ENCODE measurements at places on chromosomes 6 and 20.

- DNase-seq = no peak
Measured at GRCh38 chr20:62120365-62120762, 1.9 kb upstream of the LSM14B start.

GRCh38 chr20:19880256-19881079, 122.4 kb downstream of the RIN2 start:
- no peak for DNase-seq

DNA sequence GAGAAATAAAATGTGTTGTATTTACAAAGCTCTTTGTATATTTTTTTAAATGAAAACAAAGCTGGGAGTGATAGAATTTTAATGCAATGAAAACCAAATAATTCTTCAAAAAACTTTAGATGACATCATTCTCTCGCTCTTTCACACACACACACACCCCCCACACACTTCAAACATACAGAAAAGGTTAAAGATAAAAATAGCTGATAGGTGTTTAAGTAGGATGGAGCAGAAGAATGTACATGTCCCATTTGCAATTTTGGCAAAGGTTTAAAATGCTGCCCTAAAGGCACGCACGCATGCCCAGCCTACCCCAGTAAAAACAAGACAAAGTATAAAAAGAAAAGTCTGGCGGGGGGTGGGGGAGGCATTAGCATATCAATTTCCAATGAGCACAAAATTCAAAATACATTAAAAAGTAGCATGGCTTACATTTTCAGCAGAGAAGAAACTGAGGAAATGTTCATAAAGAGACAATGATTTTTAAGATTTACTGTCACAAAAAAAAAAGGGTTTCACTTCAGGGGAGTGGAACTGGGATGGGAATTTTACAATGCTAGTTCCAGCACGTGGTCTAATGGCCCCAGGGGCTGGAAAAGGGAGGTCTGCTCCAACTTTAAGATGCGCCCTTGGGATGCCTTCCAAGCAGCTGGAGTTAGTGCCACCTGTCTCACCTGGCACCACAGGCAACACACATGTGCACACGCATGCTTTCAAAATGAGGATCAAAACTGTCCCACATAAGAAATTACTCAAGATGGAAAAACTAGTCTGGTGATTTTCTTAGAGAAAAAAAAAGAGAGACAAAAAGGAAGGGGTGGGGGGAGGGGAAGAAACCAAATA, 55.1 kb upstream of the NFATC2 start:
- DNase-seq = no peak

DNA sequence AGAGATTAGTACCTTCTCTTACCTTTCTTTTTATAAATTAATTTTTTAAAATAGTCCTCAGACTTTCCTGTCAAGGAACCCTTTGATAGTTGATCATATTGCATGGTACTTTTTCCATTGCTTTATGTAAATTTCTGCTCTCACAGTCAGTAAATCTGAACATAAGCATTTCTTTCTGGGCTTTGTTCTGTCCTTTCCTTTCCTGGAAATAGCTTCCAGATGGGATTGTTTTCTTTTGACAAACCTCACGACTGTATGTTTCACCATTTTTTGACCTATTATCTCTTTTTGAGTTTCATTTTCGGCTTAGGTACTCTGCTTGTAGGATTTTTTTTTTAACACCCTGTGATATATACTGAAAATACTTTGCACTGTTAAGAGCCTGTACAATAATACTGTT, 32.6 kb downstream of the UTRN start:
- no peak for DNase-seq

- no peak for DNase-seq
Measured at GRCh38 chr6:34560366-34561226, 4.5 kb upstream of the SPDEF start.

DNA sequence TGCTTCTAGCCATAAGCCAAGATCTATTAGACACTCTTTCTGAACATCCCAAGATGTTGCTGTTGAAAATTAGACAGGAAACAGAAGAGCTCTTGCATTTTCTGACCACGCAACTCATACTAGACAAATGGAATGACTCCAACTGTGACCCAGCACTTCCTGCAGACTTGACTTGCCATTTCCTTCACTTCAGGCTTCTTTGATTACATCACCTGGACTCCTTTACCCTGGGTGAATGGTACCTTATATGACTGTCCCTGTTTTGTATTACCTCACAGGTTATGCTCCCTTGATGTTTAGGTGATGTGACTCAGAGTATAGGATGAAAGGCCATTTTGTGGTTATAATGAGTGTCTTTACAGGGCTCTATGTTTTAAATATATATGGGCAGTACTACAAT, 236.1 kb downstream of the BMP2 start:
- DNase-seq = no peak
